ENCODE measurements at places on chromosomes 12 and 14.

DNA sequence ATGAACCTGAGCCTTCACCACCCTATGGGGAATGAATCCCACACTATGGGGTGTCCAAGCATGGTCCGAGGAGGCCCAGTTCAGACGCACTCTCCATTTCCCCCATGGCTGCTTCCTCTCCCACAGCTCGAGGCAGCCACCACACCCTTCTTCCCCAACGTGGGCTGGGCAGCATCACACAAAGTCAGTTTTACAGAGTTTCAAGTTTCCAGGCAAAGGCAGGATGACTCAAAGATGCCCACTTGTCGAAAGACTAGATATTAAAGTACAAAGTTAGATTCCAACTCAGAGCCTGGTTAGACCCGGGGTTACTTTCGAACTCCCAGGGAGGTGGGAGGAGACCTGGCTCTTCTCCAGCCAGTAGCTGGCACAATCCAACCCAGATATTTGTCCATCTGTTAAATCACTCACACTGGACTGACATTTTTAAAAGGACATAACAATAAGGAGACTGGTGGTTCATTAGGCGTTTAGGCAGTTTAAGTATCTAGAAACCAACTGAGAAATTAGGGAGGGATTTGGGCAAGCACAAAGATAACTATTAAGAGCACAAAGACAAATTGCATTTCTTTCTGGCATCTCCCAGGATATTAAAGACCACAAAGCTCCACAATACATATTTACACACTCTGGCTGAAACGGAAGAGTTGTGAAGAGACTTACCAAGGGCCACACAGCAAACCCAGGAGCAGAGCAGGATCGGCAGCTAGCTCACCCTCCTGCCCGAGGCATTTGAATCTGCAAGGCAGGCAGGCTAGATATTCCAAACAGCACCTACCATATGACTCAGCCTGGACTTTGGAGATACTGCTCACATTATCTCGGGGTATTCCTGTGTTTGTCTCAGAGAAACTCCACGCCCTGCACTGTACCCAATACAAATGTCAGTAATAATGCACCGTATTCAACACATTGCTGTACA lies 34.8 kb downstream of the TMCC3 start:
- no peak for DNase-seq

DNA sequence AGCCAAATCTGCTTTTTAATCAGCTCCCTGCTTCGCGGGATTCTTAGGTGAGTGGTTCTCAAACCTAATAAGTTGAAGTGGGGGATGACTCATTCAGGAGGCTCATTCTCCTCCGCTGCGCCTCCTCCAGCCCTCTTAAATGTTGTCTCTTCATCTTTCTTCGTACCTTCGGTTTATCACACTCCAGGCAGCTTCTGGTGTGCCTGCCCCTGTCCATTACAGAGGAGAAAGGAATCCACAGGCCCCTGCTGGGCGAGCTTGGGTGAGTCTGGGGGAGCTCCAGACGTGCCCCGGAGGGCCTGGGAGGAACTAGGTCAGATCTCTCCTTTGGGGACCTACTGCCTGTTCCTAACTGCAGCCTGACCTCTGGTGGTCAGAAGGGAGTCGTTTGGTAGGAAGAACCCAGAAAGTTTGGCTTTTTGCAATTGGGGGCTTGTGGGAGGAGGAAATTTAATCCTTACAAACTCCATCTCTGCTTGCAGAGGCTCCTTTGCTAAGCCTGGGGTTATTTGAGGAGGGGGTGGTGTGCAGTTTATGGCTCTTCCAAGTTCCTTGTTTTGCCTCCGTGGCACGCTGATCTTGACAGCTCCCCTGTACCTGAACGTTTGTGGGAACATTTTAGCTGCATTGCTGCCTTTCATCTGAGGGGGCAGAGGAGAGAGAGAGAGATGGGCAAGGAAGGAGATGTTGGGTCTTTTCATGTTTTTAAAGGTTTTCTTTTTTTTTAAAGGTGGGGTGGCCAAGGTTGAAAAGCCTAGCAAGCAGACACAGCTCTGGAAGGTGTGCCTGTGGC lies 84.1 kb upstream of the GNG2 start:
- peak; percentile 46 for DNase-seq

GRCh38 chr14:90844321-90844720 lies 28.1 kb upstream of the TTC7B start:
- DNase-seq: no peak

- no peak for DNase-seq
Observed at GRCh38 chr12:27552235-27552634, 28.2 kb downstream of the PPFIBP1 start.

GRCh38 chr14:22070119-22070982 lies 396.7 kb upstream of the OR4E1 start:
- DNase-seq: no peak

- no peak for DNase-seq
Observed at GRCh38 chr12:130367523-130367922, 29.8 kb downstream of the PIWIL1 start.

GRCh38 chr12:114779186-114779585 lies 95.2 kb upstream of the TBX3 start:
- DNase-seq: no peak

DNA sequence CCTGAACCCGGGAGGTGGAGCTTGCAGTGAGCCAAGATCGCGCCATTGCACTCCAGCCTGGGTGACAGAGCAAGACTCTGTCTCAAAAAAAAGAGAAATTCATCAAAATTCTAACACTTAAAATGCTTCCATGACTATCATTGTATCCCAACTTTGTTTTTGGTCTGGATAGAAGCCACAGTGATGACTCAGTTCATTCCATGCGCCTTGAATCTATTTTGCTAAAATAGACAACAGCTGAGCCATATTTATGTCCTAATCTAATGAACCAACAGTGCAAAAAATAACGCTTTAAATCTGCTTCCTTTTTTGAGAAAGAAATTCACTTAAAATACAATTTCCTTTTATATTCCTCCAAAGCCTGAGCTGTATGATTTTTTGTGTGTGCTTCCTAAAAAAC lies 23.2 kb upstream of the BICD1 start:
- no peak for DNase-seq

DNA sequence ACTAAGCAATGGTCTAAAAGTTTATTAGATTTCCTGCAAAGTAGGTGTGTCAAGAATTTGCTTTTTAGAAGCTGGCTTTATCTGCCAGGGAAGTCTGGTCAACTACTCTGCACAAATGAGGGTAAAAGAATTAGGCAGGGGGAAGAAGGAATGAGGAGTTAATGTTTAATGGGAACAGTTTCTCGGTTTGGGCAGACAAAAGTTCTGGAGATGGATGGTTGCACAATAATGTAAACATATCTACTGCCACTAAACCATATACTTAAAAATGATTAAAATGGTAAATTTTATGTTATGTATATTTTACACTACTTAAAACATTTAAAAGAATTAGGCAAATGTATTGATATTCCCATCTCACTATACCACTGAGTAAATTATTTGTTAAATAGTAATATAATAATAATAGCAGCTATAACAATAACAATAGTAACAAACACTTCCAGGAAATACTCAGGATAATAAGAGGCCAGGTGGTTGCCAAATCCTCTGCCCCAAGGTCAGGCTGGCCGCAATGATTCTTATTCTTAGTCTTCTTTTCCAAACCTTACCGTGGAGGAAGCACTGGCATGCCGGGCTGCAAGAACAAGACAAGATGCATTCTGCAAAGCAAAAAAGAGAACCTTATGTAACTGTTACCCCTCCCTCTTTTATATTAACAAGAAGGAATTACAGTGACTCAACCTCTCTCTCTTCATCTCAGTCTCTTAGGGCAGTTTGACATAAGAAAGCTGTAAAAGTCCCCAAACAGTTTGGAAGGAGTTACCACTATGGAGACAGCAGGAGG lies 13.9 kb downstream of the CS start:
- DNase-seq: no peak

GRCh38 chr12:113221997-113222729 lies 899 bp downstream of the TPCN1 start:
- DNase-seq: no peak

GRCh38 chr12:67750513-67751183 lies 102.1 kb downstream of the DYRK2 start:
- DNase-seq: no peak

DNA sequence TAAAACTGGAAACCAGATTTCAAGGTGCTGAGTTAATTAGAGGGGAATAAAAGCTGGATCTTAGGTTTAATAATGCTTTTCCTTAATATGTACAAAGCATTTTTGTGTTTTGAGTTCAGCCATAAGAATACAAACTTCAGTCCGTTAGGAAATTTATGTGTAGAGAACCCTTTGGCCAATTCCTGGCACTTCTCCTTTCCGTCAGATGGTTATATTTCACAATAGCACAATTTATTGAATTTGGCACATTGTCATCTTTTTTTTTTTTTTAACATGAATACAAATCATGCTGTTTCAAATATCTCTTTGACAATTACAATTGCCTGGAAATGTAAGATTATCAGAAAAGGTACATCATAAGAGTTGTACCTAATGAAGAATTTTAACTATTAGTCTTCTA lies 56.2 kb upstream of the DDHD1 start:
- no peak for DNase-seq

- no peak for DNase-seq
Observed at GRCh38 chr14:51518280-51518679, 133.4 kb upstream of the FRMD6 start.

DNA sequence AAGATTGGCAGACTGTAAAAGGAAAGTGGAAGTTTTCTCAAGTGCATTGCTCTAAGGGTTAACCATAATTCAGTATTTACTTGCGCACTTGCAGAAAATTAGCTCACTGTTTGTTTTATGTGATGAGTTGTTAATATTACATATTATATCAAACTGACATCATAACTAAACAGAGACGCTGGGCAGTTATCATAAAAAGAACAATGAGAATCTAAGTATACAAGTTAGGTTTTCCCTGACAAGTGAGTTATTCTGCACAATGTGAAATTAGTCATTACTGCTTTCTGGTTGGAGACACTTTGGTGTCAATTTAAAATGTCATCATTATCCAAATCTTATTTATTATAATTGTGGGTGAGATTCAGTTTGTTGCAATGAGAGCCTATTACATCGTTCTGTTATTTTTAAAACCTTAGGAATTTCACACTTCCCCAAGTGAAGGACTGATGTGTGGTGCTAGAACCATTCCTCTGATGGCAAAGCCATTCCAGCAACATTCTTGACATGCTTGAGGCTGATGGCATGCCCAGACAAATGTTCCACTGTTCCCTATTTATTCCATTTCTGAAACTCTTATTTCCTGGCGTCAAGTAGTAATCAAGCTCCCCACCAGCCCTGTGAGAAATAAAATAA lies 90.1 kb upstream of the FLRT2 start:
- DNase-seq: no peak

- peak; percentile 29 for DNase-seq
Observed at GRCh38 chr12:27711317-27711682, 668 bp downstream of the MRPS35 start.

DNA sequence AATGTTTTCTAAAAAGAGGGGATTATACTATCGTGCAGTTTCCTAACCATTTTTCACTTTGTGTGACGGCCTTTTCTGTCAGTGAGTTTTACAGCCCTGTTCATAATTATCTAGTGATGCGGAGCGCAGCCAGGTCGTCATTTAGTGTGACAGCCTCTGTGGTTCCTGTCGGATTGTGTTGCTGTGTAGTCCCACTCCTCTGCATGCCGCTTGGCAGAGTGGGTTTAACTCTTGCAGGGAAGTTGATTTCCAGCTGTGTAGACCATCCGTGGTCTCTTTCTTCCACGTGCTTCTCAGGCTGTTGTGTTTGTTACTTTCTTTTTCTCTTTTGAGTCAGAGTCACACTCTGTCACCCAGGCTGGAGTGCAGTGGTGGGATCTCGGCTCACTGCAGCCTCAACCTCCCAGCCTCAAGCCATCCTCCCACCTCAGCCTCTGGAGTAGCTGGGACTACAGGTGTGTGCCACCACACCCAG lies 8.6 kb downstream of the RAN start:
- no peak for DNase-seq

DNA sequence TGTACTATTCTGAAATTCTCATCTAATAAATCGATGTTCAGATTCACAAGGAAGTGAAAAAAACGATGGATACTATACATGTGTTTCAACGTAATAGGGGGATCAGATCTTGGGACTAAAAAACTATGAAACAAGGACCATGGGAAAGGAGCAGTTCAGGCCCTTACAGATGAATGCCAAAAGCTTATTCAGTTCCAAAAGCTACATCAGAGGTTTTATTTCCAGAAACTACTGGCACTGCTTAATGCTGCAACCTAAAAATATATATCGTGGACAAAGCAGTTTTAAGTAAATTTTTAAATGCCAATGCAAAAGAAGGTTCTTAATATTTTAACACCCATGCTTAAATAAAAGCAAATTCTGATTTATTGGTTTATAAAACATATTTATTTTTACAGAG lies 38.5 kb downstream of the LRIG3 start:
- DNase-seq: no peak

GRCh38 chr12:104049903-104050356 lies at the start of gene GLT8D2:
TSS of gene GLT8D2 (minus strand) at chr12:104050187. CDS start at chr12:104019648, 30,539 bp downstream.
- peak; percentile 11 for DNase-seq

DNA sequence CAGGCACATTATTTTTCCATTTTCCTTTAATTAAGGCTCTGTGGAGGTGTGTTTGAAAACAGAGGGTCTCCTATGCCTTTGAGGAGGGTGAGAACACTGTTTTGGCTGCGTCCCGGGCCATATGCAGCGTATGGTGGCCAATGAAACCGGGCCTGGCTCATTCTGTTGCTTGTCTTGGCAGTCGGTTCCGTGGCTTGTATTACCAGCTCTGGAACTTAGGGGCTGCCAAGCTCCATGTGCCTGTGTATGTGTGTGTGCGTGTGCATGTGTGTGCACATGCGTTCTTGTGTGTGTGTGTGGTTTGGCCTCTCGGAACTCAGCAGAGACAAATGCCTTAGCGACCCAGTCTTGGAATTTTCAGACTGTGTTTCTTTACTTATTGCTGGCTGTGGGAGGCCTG lies 2.7 kb downstream of the JDP2 start:
- no peak for DNase-seq

- DNase-seq: peak; percentile 52
Observed at GRCh38 chr14:106694638-106695393, 1168.4 kb downstream of the TMEM121 start.

DNA sequence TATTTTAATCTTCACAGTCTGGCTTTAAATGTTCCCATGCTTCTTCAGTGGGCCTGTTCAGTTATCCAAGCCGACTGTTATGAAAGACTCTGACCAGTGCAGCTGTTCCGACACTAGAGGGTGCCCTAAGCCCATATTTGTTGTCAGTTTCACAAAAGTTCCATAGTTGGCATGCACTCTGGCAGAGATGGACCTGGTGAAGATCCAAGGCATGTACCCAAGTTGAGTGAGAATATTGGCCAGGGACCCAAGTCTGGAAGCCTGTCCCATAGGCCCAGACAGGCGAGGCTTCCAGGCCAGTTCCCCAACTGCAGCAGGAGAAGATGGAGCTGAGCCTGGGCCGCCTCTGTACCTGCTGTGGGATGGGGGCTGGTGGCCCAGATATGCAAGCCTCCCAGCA lies 27.4 kb upstream of the GUCY2C start:
- no peak for DNase-seq

All from NCI-H1105 (cell line).